ENCODE measurements at places on chromosomes 3 and 15. TPM values are rescaled to one million over a fixed set of nuclear protein-coding genes. Genes with fewer than 3 reads are reported as not detected.

The RNU5B-1 gene
- polyA plus RNA-seq, result not detected

The GOLGA6L7 gene
- polyA plus RNA-seq, result 1.5 TPM

The SLC12A8 gene
- 5.2 TPM for polyA plus RNA-seq

The SUSD5 gene
- 4.5 TPM for polyA plus RNA-seq

The HIGD2B gene
- polyA plus RNA-seq, result not detected

The SCAANT1 gene
- 0.93 TPM for polyA plus RNA-seq

The B2M gene
- polyA plus RNA-seq, result 635 TPM

The GOLGA8K gene
- 2.7 TPM for polyA plus RNA-seq

The SUCNR1 gene
- polyA plus RNA-seq, result 1.3 TPM

The TRH gene
- 45.9 TPM for polyA plus RNA-seq

The LZTFL1 gene
- 34.0 TPM for polyA plus RNA-seq

The FSTL1 gene
- polyA plus RNA-seq, result 193 TPM

The HRG gene
- 0.17 TPM for polyA plus RNA-seq

The AQP9 gene
- polyA plus RNA-seq, result 0.30 TPM

The ZFYVE19 gene
- polyA plus RNA-seq, result 43.2 TPM

The SYNPR gene
- 56.2 TPM for polyA plus RNA-seq

The IL5RA gene
- 8.1 TPM for polyA plus RNA-seq

The CCDC51 gene
- 18.4 TPM for polyA plus RNA-seq

The MED12L gene
- polyA plus RNA-seq, result 12.7 TPM
